Hematopoietic multipotent progenitor cell treated with erythropoietin and hydrocortisone succinate and interleukin-3 and kit ligand, for 8 days (in vitro differentiated cells): ENCODE measurements at places on chromosomes 3 and 15.

GRCh38 chr3:49912881-49913281 lies 9.2 kb upstream of the MST1R start:
- DNase-seq = no peak

DNA sequence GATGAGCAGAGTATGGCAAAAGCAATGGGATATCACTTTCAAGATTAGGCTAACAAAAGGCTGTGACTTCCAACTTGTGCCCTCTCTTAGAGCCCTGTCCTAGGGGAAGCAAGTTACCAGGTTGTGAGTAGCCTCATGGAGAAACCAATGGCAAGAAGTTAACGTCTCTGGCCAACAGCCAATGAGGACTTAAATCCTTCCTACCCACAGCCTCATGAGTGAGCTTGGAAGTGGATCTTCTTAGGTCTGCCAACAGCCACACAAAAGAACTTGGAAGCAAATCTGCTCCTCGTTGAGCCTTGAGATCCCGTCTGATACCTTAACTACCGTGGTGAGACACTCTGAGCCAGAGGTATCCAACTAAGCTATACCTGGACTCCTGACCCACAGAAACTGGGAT lies 5.7 kb downstream of the NME9 start:
- no peak for DNase-seq

DNA sequence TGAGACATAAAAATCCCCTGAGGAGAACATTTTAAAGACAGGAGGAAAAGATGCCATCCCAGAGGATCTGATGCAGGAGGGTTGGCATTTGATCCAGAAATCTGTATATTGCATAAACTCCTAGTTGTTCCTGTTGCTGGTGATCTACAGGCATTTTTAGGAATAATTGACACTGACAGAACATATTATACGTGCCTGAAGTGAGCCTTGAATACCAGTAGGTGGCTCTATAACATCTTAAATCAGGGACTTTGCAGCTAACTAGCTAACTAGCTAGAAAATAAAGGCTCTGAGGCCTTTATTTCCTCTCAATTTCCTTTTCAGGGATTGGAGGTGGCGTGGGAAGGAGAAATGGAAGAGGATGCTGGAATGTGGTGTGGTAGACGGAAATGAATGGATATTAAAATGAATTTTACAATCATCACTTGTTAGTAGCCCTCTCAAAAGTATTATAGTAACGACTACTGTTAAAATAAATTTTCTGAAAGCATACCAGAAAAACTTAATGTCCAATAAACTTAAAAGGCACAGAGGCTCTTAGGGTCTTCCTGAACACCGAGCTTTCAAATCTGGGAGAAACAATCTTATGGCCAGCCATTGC lies 73.8 kb upstream of the ZBED2 start:
- DNase-seq = peak; percentile 68

- DNase-seq = no peak
These were observed 2.6 kb downstream of the CACNA1D start for GRCh38 chr3:53496984-53497383.

- DNase-seq = no peak
These were observed 7.9 kb upstream of the DOCK3 start for GRCh38 chr3:50666837-50667236.

DNA sequence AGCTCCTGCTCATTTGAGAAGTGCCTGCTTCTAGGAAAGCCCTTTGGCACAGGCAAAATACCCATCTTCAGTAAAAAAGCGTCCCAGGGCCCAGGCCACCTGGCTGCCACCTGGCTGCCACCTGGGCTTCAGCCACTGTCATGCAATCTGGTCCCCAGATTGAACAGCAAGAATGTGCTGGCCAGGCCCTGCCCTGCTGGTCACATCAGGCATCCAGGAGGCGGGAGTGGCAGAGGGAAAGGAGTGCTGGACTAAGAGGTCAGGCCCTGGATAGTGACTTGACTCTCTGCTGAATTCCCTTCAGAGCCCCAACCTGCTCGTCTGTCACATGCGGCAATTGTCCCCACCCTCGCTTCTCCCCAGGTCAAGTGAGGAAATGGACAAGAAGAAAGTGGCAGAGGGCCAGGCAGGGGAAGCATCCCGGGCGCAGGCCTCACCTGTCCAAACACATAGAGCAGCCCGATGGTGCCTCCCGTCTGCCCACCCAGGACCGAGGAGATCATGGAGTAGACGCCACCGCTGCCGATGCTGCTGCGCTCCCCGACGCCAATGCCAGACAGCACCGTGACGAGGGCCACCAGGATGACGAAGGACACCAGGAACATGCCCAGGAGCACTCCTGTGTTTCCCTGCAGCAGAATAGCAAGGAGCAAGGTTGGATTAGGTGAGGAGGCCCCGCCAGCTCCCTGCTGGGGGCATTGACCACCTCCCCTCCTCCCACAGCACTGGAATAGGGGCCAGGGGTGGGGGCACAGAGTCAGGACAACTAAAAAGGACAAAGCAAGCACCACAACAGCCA lies 25.5 kb downstream of the SLC12A8 start:
- DNase-seq = no peak

- no peak for DNase-seq
These were observed 26.3 kb upstream of the PLCH1 start for GRCh38 chr3:155771126-155771525.

- no peak for DNase-seq
These were observed 60.1 kb downstream of the SUMF1 start for GRCh38 chr3:4406746-4407568.

- no peak for DNase-seq
These were observed 71.4 kb downstream of the GHSR start for GRCh38 chr3:172376881-172377280.

GRCh38 chr3:157104928-157105652 lies 54.9 kb downstream of the CCNL1 start:
- no peak for DNase-seq

- DNase-seq = no peak
These were observed 143.4 kb downstream of the PDCD6IP start for GRCh38 chr3:33941804-33942203.

GRCh38 chr3:52998771-52999513 lies 46.9 kb downstream of the SFMBT1 start:
- no peak for DNase-seq

DNA sequence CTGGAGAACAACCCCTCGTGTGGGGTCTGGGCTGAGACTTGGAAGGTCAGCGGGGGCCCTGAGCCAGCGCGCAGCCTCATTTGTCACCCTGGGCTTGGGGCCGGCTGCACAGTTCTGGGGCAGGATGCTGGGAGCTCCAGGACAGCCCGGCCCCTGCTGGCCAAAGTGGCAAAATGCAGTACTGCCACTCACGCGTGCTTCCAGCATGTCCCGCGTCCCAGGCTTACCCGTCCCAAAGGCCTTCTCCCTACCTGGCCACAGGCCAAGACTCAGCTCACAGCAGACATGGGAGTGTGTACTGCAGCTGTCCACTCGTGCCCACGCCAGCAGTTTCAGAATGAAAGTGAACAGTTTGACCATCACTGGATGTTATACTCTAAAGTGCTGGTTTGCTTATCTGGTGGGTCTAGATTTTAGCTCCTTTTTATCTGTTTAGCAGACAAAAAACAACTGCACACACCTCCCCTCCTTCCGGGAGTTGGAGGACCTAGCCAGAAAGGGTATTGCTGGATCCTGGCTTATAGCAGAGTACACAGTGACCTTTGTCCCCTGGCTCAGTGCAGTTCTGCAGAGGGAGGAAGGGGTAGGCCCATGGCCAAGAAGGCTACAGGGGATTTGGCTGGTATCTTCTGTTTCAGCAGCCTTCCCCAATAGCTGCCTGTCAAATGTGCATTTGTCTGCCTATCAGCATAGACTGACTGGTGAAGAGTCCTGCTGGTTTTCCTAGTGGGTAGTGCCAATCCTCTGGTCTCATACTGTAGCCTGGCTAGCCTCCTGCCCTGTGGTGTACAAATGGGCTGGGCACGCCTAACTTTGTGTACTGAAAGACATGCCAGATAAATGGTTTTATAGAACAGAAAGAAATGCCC lies 23.2 kb upstream of the IP6K2 start:
- peak; percentile 75 for DNase-seq

- no peak for DNase-seq
These were observed 83.1 kb downstream of the GAP43 start for GRCh38 chr3:115706311-115706829.

- peak; percentile 66 for DNase-seq
These were observed 104.5 kb downstream of the RARB start for GRCh38 chr3:25532431-25533162.

GRCh38 chr3:170062769-170063168 lies 25.0 kb downstream of the GPR160 start:
- DNase-seq = no peak

GRCh38 chr3:38114875-38115644 lies 21.9 kb downstream of the ACAA1 start:
- no peak for DNase-seq
